ENCODE measurements at places on chromosomes 4 and X. TPM values are rescaled to one million over a fixed set of nuclear protein-coding genes. Genes with fewer than 3 reads are reported as not detected.

ASB12 gene
- 0.22 TPM for total RNA-seq

DNA sequence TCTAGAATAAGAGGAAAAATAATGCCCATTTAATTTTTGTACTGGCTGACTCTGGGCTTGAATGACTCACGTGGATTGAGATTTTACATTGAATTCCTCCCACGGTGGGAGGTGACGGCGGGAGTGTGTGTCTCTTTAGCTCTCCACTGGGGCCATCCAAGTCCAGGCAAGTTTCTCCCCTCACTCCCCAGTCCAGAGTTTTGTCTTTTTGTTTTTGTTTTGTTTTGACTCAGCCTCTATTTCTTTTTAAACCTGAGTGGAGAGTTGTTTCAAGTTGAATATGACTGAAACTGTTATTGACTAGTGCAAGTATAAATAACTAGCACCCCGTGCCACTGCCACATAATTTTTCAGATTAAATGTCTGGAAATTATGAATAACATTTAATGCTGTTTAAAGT is 13.6 kb downstream of the CHST7 start:
- no peak overlapping the region for H3K4me3 ChIP-seq
- no peaks in the 10 kb centered on the region for H3K36me3 ChIP-seq
- DNase-seq: no peak
- peaks cover 1% of the 10 kb centered on the region for H3K4me1 ChIP-seq
- H3K27ac ChIP-seq: no peak overlapping the region

DNA sequence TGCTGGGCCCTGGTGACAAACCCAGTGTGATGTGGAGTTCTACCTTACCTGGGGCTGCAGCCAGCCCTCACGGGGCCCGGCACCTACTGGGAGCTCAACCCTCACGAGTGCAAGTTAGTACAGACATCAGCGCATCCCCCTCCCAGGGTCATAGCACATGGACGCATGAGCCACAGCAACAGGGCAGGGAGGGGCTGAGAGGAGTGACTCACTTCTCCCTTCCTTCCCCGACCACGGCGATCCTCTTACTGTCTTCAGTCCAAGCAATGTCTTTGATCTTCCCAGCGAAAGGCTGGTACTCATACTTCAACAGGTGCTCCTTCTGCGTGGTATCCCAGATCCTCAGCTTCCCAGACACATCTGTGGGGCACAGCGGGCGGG is 17.8 kb downstream of the WDR1 start:
- no peaks in the 10 kb centered on the region for H3K27me3 ChIP-seq
- H3K4me3 ChIP-seq: no peak overlapping the region
- H3K27ac ChIP-seq: no peak overlapping the region
- DNase-seq: no peak

NXF3 gene
- not detected for total RNA-seq

DNA sequence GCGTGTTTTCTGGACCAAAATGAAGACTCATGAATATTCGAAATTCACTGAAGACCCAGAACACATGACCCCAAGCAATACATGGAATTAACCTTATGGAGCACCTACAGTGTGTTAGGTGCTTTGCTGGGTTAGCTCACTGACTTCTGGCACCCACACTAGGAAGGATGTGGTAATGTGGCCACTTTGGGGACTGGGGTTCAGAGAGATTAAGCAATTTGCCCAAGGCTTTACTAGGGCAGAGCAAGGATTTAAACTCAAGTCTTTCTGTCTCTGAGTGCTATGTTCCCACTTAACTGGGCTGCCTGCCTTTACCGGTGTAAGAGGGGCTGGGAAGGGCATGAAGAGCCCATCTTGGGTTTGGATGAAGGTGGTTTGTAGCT is 162.0 kb upstream of the ATP6AP2 start:
- H3K4me3 ChIP-seq: no peak overlapping the region
- DNase-seq: no peak
- no peaks in the 10 kb centered on the region for H3K27me3 ChIP-seq

GRCh38 chr4:8010618-8011017 is 71.0 kb upstream of the AFAP1 start:
- H3K36me3 ChIP-seq: no peaks in the 10 kb centered on the region
- peak; percentile 54 for DNase-seq
- peaks cover 8% of the 10 kb centered on the region for H3K27me3 ChIP-seq
- H3K4me1 ChIP-seq: peaks cover 9% of the 10 kb centered on the region
- H3K4me3 ChIP-seq: peak overlapping the region; percentile 62

DNA sequence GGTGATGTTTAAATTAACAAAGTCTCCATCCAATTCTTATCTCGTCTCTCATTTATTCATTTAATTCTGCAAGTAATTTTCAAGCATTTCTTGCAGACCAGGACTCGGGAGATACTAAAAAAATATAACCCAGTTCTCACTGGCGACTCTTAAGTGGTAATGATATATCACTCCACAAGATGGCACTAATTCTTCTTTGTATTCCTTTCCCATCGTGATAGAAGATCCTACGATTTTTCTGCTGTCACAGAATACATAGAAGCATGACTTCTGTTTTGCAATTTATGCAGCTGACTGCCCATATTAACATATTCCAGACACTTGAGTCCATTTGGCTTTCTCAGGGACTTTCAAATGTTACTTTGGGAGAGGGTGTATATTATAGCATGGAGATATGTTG is 64.0 kb upstream of the FGF13 start:
- H3K27ac ChIP-seq: no peak overlapping the region
- DNase-seq: no peak
- H3K36me3 ChIP-seq: no peaks in the 10 kb centered on the region
- no peaks in the 10 kb centered on the region for H3K27me3 ChIP-seq
- H3K4me3 ChIP-seq: no peak overlapping the region
- H3K4me1 ChIP-seq: no peaks in the 10 kb centered on the region

DNA sequence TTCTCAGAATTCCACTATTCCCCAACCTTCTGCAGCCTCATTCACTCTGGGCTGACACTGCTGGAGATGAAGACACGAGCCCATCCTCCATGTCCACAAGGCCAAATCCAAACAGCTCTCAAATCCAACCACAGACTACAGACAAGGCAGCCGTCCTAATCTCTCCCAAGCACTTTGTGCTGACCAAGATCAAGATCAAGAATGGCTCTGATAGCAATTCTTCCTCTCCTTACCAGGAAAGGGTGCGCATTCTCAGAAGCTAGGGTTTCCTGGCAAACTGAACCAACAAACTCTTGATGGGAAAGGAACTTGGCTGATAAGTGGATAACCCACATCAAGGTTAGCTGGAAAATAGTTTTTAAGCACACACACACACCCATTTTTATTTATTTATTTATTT is 26.5 kb downstream of the RELL1 start:
- H3K27me3 ChIP-seq: no peaks in the 10 kb centered on the region
- DNase-seq: no peak
- no peak overlapping the region for H3K27ac ChIP-seq

- no peak for DNase-seq
- no peaks in the 10 kb centered on the region for H3K36me3 ChIP-seq
- H3K4me3 ChIP-seq: no peak overlapping the region
Measured at GRCh38 chr4:171891038-171891437, 77.8 kb downstream of the GALNTL6 start.

- no peak overlapping the region for H3K27ac ChIP-seq
- no peaks in the 10 kb centered on the region for H3K36me3 ChIP-seq
- H3K4me1 ChIP-seq: no peaks in the 10 kb centered on the region
- H3K27me3 ChIP-seq: peaks cover 7% of the 10 kb centered on the region
- no peak for DNase-seq
- no peak overlapping the region for H3K4me3 ChIP-seq
Measured at GRCh38 chr4:6180841-6181631, 19.3 kb downstream of the JAKMIP1 start.

- DNase-seq: no peak
- peaks cover 9% of the 10 kb centered on the region for H3K27me3 ChIP-seq
- no peaks in the 10 kb centered on the region for H3K36me3 ChIP-seq
Measured at GRCh38 chrX:21745756-21746155, 12.2 kb downstream of the SMPX start.

- H3K4me1 ChIP-seq: peaks cover 20% of the 10 kb centered on the region
- no peaks in the 10 kb centered on the region for H3K36me3 ChIP-seq
- peak overlapping the region; percentile 90 for H3K4me3 ChIP-seq
Measured at GRCh38 chr4:151409470-151410313, 716 bp downstream of the FHIP1A start.

CT83 gene
- total RNA-seq: not detected

DNA sequence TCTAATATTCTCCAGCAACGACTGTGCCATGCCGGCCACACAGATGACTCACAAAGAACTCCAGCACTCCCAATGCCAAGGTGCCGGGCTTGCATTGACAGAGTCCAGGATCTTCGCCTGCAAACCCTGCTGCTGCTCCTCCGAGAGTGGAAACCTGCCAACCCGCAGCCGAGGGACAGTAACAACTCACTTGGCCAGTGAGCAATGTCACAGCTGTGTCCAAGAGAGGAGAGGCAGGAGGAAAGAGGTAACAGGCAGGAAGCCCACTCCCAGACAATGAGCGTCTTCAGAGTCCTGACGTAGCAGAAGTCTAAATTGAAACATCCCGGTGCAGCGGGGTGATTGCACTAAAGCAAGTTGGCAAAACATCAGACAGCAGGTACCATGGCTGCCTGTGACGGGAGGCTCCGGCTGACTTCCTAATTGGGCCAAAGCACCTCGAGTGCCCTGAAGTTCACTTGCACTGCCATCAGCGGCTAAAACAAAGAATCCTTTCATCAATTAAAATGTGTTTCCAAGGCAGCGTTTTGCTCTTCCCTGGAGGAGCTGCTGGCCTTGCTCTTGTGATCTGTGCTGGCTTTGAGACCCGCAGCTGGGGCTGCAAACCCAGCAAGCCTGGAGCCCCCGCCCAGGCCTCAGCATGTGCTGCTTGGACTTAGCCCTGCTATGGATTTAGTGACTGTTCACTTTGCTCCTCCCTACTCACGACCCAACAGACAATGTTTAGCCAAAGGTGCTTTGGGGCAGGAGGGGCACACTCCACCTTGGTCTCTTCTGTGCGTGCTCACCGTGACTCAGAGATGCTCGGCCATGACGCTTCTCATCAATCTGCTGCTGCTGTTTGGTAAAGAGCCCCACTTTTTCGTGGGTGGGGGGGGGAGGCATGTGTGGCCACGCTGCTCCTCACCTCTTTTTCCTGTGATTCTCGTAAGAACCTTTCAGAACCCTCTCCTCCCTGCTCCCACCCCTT is 36.5 kb downstream of the DCTD start:
- DNase-seq: no peak
- H3K36me3 ChIP-seq: peaks cover 42% of the 10 kb centered on the region
- H3K4me1 ChIP-seq: peaks cover 11% of the 10 kb centered on the region
- no peak overlapping the region for H3K4me3 ChIP-seq
- H3K27ac ChIP-seq: peak overlapping the region; percentile 84

- H3K27me3 ChIP-seq: no peaks in the 10 kb centered on the region
- H3K36me3 ChIP-seq: no peaks in the 10 kb centered on the region
- H3K4me1 ChIP-seq: no peaks in the 10 kb centered on the region
- H3K27ac ChIP-seq: no peak overlapping the region
Measured at GRCh38 chr4:57763070-57763469, 652.9 kb upstream of the IGFBP7 start.

DNA sequence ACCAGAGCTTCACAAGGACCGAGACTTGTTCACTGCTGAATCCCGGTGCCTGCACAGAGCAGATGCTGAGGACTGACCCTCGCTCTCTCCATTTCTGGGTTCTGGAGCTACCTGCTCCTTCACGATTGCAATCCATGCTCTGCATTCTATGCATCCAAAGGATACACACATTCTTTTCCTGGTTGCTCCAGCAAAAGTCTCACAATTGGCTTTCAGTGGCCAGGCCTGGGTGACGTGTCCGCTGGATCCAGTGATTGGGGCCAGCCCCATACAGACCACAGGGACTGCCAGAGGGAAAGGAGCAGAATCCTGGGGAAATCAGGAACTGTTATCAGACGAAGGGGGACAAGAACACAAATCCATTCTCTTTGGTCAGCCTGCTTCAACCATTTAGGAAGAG is 14.9 kb upstream of the CDKN2AIP start:
- H3K27ac ChIP-seq: no peak overlapping the region
- no peak for DNase-seq
- H3K27me3 ChIP-seq: no peaks in the 10 kb centered on the region
- H3K4me3 ChIP-seq: no peak overlapping the region
- no peaks in the 10 kb centered on the region for H3K4me1 ChIP-seq
- no peaks in the 10 kb centered on the region for H3K36me3 ChIP-seq

- H3K27me3 ChIP-seq: no peaks in the 10 kb centered on the region
- no peaks in the 10 kb centered on the region for H3K36me3 ChIP-seq
- no peak overlapping the region for H3K4me3 ChIP-seq
- H3K27ac ChIP-seq: no peak overlapping the region
- no peak for DNase-seq
Measured at GRCh38 chrX:46168254-46168653, 377.0 kb downstream of the ZNF674 start.

- H3K4me3 ChIP-seq: no peak overlapping the region
- no peaks in the 10 kb centered on the region for H3K36me3 ChIP-seq
- no peak overlapping the region for H3K27ac ChIP-seq
- no peaks in the 10 kb centered on the region for H3K4me1 ChIP-seq
Measured at GRCh38 chr4:72994670-72995069, 74.8 kb downstream of the COX18 start.

PAPSS1 gene
- total RNA-seq: 136 TPM

DNA sequence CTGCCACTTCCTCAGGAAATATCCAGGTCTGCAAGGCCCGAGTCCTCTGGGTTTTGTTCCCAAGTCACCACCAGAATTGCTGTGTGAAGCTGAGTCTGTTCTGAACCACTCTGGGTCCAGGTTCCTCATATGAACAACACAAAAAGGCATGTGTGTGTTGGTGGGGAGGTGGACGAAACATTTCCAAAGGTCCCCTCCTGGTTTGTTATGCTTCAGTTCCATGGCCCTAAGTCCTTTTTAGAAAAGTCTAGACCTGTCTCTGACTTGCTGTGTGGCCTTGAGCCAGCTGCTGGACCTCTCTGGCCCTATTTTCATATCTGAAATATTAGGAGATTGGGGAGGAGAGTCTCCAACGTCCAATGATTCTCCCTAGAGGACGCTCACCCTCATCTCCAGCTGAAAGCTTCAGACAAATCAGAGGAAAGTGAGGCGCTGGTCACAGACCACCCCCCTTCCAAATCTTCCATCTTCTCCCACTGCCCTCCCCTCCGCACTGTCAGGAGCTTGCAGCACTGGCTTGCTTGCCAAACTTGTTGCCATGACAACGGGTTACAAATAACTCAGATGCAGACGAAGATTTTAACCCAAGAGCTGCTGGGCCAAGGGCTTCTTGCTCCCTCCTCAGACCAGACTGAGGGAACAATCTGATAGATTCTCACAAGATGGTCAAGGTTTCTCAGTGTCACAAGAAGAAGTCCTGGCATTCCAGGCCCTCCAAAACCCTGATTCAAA is 64.5 kb downstream of the SMC1A start:
- no peaks in the 10 kb centered on the region for H3K36me3 ChIP-seq
- no peaks in the 10 kb centered on the region for H3K27me3 ChIP-seq
- DNase-seq: no peak
- H3K4me1 ChIP-seq: no peaks in the 10 kb centered on the region

TENM3 gene
- 51.9 TPM for total RNA-seq

DNA sequence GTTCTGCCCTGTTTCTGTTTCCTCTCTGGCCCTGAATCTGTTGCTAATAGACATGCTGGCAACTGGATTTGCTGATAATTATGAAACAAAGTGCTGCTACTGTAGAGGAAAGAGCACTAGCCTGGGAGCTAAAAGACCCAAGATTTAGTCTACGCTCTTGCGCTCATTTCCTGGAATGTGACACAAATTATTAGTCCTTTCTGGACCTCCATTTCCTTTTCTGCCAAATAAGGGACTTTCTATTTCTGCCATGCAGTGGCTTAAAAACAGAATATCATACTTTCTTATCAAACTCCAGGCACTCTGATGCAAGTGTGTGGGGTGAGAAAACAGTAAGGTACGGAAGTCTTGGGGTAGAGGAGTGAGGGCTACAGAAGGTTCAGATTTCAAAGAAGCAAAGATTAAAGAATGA is 48.3 kb upstream of the GPR174 start:
- peaks cover 1% of the 10 kb centered on the region for H3K4me1 ChIP-seq
- no peak for DNase-seq
- H3K27ac ChIP-seq: no peak overlapping the region
- no peak overlapping the region for H3K4me3 ChIP-seq
- no peaks in the 10 kb centered on the region for H3K27me3 ChIP-seq

Measured in progenitor cell of endocrine pancreas (in vitro differentiated cells).